Activated naive CD8-positive, alpha-beta T cell treated with anti-CD3 and anti-CD28 coated beads, Interleukin-2, amount 50 U/mL, for 24 hours (primary cell): ENCODE measurements at places on chromosomes 12 and 14.
A peak's percentile ranks its signal among the peaks of the same experiment; 100 is the strongest.

DNA sequence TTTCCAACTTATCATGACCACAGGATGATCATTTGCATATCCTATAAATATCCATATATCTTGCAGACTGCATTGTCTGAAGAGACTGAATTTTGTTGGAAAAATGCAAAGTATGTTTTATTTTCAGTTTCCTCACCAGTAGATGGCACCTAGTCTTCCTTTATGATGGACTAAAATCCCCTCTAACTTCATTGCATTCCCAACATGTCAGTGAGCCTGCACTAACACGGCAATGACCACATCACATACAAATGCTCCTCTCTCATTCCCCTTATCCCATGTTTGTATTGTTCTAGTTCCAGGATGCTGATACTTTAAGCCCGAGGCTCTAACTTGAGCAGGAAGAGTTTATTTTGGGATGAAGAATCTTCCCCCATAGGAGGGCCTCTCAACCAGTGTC lies 24.7 kb upstream of the MYBPC1 start:
- DNase-seq: no peak

DNA sequence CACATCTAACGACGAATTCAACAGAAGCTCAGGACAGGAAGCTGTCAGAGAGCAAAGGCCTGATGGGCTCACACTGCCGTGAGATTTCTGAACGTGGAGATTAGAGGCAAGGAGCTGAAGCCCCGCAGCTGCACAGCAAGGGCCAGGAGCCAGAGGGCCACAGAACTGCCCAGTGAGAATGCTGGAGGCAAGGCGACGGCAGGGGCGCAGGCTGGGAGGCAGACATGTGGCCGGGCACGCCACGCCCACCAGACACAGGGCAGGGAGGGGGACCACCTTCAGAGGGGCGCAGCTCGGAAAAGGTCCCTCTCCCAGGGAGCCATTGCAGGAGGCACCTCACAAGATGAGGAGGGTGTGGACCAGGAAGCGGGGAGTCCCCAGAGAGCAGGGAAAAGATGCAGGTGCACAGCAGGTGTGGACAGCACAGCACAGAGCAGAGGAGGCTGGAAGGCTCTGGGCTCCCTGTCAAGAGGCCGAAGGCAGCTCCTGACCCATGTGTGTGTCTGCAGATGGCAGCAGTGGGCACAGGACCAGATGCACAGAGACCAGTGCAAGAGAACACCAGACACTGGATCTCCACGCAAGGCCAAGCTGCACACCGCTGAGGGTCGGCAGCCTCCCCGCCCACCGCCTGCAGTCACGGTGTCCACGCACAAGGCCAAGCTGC lies 23.0 kb downstream of the BTBD6 start:
- no peak for DNase-seq

DNA sequence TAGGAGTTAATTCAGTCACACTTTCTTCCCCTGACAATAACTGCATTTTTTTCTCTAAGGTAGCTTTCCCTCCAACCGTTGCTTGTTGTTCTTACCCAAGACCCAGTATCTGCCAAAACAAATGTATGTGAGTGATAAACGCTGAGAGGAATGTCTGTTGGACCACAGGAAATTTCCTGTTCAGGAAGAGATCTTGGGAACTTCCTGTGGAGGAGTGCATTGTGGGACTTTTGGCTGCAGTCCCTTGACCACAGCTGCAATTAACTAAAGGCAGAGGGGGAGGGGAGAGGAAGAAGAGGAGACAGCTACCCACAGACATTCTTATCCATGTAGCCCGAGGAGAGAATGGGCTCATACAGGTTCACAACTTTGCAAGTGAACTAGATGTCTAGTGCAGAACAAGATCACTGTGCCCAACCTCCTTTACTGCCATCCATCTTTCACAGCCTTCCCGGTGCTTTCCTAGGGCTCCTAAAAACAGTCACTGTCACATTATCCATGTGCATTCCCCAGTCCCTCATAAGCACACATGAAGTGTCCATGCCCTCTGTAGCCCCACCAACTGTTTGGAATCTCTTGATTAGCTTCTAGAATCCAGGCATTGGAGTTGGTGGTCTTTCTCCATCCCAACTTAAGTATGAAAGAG lies 149.5 kb downstream of the ETV6 start:
- no peak for DNase-seq

DNA sequence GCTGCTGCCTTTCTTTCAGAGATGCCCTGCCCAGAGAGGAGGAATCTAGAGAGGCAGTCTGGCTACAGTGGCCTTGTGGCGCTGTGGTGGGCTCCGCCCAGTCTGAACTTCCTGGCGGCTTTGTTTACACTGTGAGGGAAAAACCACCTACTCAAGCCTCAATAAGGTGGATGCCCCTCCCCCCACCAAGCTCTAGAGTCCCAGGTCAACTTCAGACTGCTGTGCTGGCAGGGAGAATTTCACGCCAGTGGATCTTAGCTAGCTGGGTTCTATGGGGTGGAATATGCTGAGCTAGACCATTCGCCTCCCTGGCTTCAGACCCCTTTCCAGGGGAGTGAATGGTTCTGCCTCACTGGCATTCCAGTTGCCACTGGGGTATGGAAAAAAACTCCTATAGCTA lies 25.6 kb downstream of the SPATA7 start:
- no peak for DNase-seq

DNA sequence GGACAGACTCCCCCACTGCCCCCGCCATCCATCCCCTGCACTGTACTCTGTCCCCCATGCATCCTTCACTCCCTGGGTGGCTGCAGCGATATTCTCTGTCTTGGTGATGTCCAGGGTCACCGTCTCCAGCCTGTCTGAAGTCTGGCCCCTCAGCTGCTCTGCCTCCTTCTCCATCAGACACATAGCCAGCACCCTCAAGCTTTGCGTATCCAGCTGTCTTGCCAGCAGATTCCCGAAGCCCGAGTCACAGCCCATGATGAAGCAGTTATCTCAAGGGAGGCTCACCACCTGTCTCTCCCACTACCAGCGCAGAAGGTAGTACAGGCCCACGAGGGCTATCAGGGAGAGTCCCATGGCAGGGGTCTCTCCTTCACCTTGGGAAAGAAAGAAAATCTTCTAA lies 77.8 kb downstream of the HSD17B6 start:
- no peak for DNase-seq

- no peak for DNase-seq
Observed at GRCh38 chr14:91405724-91406435, 11.7 kb downstream of the CCDC88C start.

GRCh38 chr14:91253795-91254323 lies 9.4 kb upstream of the GPR68 start:
- no peak for DNase-seq

GRCh38 chr12:67394550-67394949 lies 125.4 kb downstream of the CAND1 start:
- no peak for DNase-seq

DNA sequence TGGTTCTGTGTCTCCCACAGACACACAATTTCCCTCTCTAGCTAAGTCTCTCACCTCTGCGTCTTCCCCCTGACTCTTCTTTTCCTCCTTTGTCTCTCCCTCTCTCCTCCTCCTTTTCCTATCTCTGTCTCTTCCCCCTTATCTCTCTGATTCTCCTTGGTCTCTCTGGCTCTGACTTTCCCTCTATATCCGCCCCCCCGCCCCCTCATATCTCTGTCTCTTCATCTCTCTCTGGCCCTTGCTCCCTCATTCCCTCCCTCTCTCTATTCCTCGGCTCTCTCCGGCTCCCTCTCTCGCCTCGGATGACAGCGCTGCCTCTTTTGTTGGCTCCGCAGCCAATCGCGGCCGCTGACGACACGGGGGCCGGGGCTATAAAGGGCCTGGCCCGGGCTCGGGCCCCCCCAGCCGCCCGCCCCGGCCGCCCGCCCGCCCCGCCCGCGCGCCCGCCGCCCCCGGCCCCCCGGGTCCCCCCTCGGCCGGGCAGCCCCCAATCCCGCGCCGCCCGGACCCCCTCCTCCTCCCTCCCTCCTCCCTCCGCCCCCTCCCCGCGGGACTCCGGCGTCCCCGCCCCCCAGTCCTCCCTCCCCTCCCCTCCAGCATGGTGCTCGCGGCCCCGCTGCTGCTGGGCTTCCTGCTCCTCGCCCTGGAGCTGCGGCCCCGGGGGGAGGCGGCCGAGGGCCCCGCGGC lies at the start of gene GDF11:
TSS of gene GDF11 (plus strand) at position 404 of the 687 bp plus-strand sequence. CDS start at position 599, 195 bp downstream.
- peak; percentile 76 for DNase-seq

- no peak for DNase-seq
Observed at GRCh38 chr12:52632656-52633055, 14.3 kb upstream of the KRT73 start.

DNA sequence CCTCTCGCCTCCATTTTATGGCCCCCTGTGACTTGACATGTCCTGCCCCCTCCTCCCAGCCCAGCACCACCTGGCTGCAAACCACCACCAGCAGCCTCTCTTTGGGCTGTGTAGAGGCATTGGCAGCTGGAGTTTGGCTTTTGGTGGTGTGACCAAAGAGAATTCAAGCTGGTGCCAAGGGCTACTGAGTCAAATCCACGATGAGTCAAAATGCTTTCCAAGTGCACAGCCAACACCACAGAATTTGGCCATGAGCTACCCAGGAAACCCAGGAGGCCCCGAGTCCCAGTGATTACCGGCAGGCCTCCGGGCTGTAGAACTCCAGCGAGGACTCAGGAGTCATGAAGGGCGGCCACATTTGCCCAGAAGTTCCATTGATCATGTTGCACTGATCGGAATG lies 53.8 kb downstream of the SCARB1 start:
- DNase-seq: no peak

- peak; percentile 44 for DNase-seq
Observed at GRCh38 chr12:8493084-8493483, 20.2 kb upstream of the CLEC4D start.

DNA sequence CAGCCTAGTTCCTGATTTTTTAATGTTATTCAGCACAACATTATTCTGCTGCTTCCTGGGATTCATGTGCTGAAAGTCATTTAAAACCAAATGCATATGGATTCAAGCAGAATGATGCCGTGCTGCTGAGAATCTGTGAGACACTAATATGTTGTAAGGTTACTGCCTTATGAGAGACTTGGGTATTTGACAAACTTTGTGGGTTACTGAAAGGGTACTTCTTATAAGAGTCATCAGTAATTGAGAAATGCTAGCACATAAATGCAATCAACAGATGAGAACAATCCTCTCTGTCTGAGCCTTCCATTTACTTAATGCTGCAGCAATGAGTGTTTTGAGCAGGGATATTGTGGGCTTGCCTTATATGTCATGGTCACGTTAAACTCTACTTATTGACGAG lies 175.7 kb downstream of the NPAS3 start:
- no peak for DNase-seq
